ENCODE measurements at places on chromosomes 13 and 19.

DNA sequence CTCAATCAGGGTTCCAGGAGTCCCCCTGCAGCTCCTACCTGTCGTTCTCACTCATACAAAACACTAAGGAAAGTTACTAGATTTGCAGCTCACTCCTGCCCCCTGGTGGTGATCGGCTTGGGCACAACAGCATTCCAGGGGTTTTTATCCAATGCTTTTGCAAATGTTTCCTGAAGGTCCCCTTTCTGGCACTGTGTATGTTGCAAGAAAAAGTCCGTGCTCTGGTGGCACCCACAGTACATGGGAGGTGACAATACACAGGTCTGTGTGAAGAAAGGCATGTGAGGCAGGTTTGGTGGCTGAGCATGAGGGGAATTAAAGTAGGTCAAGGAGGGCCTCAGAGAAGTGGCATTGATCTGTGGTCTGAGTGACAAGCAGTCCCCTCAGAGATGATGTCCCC, 8.6 kb upstream of the TYK2 start:
- DNase-seq, result peak; percentile 85

GRCh38 chr19:41998246-41999020, 4.4 kb upstream of the ATP1A3 start:
- peak; percentile 80 for DNase-seq

GRCh38 chr13:44337581-44337980, 36.0 kb upstream of the SERP2 start:
- DNase-seq, result no peak

DNA sequence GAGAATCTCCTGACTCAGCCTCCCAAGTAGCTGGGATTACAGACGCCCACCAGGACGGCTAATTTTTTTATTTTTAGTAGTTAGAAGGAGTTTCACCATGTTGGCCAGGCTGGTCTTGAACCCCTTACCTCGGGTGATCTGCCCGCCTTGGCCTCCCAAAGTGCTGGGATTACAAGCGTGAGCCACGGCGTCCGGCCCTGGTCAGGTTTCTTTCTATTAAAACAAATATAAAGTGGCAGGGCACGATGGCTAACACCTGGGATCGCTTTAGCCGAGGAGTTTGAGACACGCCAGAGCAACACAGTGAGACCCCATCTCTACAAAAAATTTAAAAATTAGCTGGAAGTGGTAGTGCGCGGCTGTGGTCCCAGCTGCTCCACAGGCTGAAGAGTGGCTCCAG, 1.5 kb upstream of the MED25 start:
- DNase-seq, result no peak

DNA sequence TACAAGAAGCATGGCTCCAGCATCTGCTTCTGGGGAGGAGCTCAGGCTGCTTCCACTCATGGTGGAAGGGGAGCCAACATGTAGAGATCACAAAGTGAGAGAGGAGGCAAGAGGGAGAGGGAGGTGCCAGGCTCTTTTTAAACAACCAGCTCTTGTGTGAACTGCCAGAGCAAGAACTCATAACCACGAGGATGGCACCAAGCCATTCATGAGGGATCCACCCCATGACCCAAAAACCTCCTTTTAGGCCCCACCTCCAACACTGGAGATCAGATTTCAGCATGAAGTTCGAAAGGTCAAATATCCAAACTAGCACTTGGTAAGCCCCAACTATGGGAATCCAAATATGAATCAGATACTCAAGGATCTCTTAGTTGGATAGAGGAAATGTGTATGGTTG, 131.2 kb downstream of the RXFP2 start:
- DNase-seq, result peak; percentile 55
